ENCODE measurements at places on chromosomes 3 and 15. TPM values are rescaled to one million over a fixed set of nuclear protein-coding genes. Genes with fewer than 3 reads are reported as not detected.

Gene CYP19A1
- not detected for polyA plus RNA-seq

Gene LXN
- polyA plus RNA-seq = 8.4 TPM

Gene ABHD10
- polyA plus RNA-seq = 13.2 TPM

Gene VGLL3
- 2.6 TPM for polyA plus RNA-seq

Gene DAPK2
- polyA plus RNA-seq = 0.83 TPM

Gene CCR3
- 0.16 TPM for polyA plus RNA-seq

Gene SCAANT1
- polyA plus RNA-seq = not detected

Gene GJD2
- polyA plus RNA-seq = not detected

Gene AP3B2
- 0.31 TPM for polyA plus RNA-seq

Gene GLDN
- 0.09 TPM for polyA plus RNA-seq

Gene ZWILCH
- 34.9 TPM for polyA plus RNA-seq

Gene CYP11A1
- not detected for polyA plus RNA-seq

Gene SNURF
- polyA plus RNA-seq = 11.1 TPM

Gene SNX22
- 0.03 TPM for polyA plus RNA-seq

Gene BDH1
- polyA plus RNA-seq = 29.2 TPM

Gene LRTM1
- polyA plus RNA-seq = not detected

Gene ROPN1B
- polyA plus RNA-seq = 0.14 TPM
